ENCODE measurements at places on chromosomes 1 and 21.

GRCh38 chr1:246794828-246795671 is 70.8 kb downstream of the SCCPDH start:
- no peak for DNase-seq

DNA sequence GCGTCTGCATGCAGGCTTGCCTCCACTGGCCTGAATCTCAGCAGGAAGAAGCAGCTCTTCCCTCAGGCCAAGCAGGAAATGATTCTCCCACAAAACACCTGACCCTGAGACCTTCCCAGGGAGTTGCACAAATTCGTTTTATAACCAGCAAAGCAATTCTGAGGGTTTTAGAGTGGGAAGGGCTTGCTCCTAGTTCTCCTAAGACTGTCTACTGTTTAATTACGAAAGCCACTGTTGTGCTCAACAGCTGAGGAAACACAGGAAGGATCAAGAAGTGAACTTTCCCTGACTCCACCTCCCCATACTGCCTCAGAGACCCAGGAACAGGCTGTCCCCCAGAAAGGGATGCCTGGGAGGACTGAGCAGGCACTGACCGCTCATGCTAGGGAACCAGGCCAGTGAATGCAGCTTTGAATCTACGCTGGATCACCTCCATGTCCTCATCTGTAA is 37.0 kb upstream of the PUM1 start:
- no peak for DNase-seq

- no peak for DNase-seq
Measured at GRCh38 chr1:71435951-71436350, 355.1 kb upstream of the ZRANB2 start.

- no peak for DNase-seq
Measured at GRCh38 chr1:147549526-147549925, 8.2 kb downstream of the BCL9 start.
